Stimulated activated CD4-positive, alpha-beta T cell treated with anti-CD3 and anti-CD28 coated beads, TNF-alpha, amount 100 ng/mL, for 1 hour (primary cell): ENCODE measurements at places on chromosomes 6 and 20.

DNA sequence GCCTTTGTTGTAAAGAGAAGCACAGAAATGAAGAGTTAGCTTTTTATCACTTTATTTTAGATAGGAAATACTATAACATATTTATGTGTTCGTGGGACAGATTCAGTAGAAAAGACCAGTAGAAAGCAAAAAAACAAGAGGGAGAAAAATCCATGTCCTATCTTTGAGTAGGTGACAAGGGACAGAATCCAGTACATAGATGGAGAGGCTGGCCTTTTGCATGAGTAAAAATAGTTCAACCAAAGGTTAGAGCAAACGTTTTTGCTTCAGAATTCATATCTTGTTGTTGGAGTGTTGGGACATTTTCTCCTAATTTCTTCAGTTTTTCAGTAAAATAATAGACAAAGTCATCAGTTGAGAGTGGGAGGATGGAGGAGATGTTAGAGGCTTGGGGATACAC is 19.6 kb upstream of the FAM83B start:
- DNase-seq, result no peak

DNA sequence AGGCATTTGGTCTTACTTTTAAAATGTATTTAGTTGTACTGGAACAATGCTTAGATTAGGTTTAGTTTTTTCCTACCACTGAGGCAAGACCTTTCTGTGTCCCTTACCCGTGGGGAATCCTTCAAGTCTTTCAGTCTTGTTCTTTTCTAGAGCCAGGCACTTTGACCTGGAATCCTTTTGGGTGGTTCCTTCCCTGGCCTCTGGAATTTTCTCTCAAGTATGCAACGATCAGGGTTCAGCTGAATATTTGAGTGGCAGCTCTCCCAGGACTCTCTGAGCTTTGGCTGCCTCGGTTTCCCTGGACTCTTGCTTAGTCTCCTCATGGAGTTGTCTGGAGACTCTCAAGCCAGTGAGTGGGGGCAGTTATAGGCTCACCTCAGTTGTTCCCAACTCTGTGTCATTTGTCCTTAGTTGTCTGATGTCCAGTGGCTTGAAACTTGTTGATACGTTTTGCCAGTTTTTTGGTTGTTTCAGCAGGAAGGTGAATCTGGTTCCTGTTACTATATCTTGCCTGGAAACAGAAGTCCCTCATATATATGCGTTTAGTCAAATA is 118.1 kb downstream of the QKI start:
- DNase-seq, result no peak

DNA sequence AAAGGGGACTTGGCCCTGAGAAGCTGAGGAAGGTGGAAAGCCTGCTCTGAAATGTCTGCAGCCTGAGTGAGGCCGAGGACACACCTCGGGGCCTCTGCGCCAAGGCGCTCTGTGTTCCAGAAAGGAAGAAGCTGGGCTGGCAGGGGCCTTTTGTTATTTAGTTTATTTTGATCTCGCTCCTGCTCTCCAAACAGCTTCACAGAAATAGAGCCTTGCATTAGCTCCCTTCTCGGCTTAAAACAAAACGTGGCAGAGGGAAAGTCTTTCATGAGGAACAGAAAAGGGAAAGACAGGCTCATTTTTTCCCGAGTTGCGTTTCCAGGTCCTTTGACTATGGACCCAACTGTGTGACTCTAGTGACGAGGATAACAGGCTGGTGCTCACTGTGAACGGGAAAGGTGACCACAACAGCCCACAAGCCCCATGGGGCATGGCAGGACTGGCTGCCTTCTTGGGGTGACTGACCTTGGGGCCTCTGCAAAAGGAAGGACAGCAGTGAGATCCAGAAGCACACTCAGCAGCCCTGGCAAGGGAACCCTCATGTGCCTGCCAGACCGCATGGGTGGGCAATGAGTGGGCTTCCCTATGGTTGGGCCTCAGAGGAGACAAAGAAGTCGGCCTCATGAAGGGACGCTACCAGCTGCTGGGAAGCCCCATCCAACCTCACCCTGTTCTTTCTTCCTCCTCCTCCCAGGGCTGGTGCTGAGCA is 18.7 kb downstream of the LEMD2 start:
- no peak for DNase-seq

DNA sequence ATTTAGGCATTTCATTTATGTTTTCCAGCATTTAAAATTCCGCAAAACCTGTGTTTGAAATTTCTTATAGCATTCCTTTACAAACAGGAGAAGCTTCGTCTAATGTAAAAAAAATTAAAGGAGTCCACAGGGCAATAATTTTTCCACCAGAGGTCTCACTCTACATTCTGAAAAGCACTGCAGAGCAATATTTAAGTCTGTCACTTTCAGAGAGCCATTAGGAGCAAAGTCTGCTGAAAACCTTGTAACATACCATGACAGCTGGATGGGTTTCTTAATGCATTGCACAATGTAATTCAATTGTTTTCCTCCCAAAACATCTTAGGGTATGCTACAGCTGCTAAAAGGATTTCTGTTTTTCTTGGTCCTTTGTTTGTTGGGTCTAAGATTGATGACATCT is 18.0 kb downstream of the BAG2 start:
- no peak for DNase-seq

DNA sequence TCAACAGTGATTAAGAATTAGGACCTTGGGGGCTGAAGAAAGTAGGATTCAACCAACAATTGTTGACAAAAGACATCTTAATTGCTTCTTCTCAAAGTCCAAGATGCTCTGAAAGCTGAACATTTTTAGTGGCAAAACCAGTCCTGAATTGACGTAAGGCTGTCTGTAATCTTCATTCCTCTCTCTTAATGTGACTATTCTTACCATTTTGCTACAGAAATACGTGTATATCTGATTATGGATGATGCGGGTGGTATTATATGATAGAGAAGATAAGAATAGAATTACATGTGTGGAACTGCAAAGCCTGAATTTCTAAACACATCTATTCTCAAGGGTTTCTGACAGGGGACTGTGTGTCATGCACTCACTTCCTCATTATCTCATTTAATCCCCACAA is 130.3 kb upstream of the SASH1 start:
- DNase-seq, result no peak

DNA sequence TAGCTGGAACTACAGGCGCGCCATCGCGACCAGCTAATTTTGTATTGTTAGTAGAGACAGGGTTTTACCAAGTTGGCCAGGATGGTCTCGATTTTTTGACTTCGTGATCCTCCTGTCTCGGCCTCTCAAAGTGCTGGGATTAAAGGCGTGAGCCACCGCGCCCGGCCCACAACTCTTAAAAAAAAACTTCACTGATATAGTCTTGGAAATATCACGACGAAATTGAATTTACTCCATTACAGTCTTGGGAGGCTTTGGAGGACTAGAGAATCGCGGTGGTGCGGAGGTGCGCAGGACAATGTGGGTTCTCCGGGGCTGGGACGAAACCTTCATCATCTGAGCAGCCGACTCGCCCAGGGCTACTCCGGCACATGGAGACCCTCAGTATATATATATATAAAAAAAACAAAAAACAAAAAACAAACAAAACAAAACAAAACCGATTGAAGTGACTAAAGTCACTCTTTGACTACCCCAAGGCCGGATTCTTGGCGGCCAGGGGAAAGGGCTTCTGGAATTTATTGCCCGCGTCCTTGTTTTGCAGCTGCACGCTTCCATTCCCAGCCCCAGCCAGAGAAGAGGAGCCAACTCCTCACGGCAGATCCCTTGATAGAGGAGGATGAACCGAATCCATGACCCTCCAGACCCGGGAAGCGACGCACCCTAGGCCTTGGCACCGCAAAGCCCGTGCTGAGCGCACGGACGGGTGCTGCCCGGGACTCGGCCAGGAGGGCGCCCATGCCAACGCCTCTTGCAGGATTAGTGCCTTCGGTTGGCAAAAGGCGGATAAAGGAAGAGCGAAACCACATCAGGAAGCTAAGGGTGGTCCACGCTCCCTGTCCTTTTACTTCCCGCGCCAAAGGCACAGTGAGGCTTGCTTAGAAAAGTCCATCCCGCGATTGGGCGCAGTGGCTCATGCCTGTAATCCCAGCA is 1.7 kb upstream of the GCM2 start:
- no peak for DNase-seq

DNA sequence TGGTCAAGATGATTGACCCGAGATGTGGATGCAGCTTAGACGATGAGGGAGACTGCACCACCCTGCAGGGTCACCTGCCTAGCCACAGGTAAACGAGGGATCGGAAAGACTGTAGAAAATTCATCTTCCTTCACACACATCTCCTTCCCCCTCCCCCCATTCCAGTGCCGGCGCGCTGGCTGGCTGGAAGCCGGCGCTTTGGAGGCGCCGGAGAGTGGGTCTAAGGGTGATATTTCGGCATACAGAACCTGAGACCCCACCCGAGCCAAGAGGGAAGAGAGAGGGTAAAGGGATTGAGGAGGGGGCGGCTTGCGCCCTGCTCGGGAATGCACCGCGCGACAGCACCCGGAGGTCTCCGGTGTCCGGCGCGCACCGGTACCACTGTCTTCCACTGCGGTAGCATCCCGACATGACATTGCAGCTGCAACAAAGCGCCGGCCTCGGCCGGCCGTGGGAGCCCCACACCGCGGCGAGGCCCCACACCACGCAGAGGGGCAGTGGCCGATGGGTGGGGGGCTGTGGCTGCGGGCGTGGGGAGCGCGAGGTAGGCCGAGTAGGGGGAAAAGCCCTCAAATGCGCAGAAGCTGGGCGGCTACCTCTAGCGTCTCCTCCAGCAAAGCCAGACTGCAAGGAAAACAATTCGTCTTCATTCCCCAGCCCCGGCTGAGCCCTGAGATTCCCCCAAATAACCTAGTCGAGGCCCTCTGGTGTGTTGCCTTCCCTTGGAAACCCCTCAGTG is 984 bp downstream of the TNFRSF21 start:
- DNase-seq, result no peak

DNA sequence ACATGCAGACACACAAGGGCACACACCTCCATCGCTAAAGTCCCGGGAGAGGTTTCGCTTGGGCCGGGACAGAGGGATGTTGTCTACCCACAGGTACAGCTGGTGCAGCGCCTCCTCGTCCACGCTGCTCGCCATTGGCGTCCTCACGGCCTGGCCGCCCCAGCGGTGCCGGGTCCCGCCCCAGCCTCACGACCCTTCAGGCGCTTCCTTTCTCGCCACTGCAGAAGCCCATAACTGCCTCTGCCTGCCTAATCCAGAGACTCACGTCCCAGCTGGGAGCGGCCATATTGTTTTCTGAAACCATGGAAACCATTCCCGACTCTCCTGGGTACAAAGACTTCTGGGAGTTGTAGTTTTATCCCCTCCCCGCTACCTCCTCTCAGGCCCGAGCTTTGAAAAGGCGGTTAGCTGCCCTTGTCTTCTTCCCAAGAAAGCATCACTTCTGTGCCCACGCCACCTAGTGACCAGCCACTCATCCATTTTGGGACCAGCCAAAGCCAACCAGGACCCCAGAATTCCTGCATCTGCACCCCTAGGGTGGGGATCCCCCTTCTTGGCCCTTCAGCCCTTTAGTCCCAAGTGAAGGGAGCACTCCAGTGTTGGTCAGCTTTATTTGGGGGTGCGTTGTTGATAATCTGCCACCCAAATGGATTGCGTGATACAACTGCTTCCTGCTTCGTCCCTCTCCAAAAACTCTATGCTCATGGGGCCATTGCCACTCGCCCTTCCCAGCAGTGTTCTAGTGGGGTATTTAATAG is at the start of gene SPEF1:
Gene SPEF1 (minus strand): TSS at position 296 of the 758 bp plus-strand sequence. CDS start 161 bp downstream, at position 135.
- DNase-seq, result no peak

DNA sequence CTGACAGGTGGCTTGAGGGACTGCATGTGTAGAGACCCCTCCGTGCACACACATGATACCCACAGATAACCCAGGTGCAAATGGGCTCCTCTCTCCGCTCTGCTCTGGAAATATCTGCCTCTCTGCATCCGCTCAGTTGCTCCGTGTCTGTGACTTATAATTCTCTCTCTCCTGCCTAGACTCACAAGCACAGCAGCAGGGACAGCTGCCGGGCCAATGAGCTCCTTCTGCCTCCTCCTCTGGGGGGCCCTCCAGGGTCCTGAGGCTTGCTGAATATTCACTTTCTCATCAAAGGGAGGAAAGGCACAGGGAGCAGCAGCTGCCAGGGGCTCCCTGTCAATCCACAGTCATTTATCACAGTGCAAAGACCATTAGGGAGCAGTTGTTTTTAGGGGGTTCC is 24.1 kb downstream of the LRFN2 start:
- DNase-seq, result no peak

- DNase-seq, result no peak
Measured at GRCh38 chr6:26383624-26384417, 913 bp downstream of the BTN2A2 start.

GRCh38 chr20:47723322-47723721 is 62.0 kb downstream of the SULF2 start:
- no peak for DNase-seq

DNA sequence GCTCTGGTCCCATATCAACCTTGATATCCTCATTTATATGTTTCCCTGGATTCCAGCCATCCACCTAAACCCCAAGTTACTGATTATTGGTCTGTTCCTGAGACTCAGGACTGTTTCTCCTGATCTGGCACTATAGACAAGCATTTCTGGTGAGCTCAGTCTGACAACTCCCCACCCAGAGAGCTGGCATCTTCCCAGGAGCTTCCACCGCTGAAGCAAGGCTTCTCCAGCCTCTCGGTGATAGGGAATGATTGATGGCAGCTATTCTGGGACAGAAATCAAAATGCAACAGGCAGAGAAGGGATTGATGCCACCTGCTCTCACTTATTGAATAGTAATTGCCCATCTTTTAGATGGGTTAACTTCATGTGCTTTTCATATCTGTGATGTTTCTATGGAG is 169.7 kb upstream of the GGTLC1 start:
- no peak for DNase-seq

- DNase-seq, result no peak
Measured at GRCh38 chr20:51510936-51511605, 31.4 kb downstream of the NFATC2 start.

DNA sequence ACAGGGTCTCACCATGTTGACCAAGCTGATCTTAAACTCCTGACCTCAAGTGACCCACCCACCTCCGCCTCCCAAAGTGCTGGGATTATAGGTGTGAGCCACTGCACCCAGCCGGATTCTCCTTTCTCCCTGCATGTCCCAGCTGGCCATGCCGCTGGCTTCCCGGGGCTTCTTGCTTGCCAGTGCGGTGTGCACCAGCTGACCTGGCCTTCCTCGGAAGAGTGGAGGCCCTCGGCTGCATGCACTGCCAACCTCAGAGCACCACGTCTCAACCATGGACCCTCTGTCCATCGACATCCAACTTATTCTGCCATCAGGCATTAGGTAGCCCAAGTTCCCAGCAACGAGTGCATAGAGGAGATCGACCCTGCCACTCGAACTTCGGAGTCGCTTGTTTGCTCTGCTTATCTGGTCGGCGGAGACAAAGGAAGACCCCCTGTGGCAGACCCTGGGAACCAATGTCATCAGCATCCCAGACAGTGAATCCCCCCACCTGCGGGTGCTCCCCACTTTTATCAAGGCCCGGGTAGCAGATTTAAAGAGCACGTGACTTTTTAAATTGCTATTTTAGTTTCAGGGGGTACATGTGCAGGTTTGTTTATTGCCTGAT is 307.8 kb downstream of the CDH4 start:
- DNase-seq, result no peak
